ENCODE measurements at places on chromosomes 2 and 18. TPM values are rescaled to one million over a fixed set of nuclear protein-coding genes. Genes with fewer than 3 reads are reported as not detected.

DNA sequence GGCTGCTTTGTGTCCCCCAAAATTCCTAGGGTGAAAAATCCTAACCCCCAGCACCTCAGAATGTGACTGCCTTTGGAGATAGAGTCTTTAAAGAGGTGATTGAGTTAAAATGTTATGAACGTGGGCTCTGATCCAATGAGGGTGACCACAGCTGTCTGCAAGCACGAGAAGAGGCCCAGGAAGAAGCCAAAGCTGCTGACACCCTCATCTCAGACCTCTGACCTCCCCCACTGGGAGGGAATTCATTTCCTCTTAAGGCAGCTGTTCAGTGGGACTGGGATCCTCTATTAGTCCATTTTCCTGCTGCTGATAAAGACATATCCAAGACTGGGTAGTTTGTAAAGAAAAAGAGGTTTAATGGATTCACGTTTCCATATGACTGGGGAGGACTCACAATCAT is 544.4 kb downstream of the DCDC2C start:
- DNase-seq: no peak

DNA sequence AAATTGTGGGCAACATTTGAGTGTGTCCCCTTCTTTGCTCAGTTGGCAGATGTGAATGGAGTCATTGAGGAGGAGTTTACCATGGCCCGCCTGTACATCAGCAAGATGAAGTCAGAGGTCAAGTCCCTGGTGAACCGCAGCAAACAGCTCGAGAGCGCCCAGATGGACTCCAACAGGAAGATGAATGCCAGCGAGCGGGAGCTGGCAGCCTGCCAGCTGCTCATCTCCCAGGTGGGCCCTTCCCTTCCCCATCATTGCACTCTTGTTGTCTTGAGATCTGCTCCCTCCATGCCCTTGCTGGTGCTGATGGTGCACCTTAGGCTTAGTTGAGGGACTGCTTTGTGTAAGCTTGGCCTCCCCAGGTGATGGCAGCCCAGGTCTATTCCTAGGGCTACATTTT is 47.5 kb upstream of the LYPD6B start:
- no peak for DNase-seq

DNA sequence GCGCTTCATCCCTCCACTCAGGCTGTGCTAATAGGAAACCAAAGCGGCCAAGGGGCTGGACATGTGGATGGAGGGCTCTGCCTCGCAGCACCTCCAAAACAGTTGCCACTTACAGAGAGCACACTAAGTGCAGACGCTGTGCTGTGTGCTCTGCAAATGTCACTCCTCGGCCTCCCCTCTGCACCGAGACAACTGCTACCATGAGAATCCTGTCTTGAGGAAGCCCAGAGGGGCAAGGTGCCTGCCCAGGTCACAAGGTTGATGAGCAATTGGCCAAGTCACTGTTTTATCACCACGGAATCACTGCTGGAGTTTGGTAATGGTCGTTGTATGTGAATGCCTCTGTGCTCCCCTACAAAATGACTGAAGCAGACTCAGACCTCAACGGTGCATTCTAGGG is 132.2 kb downstream of the SEPTIN10 start:
- no peak for DNase-seq

- DNase-seq: no peak
These were observed 30.6 kb upstream of the MYCN start for GRCh38 chr2:15909736-15910135.

DNA sequence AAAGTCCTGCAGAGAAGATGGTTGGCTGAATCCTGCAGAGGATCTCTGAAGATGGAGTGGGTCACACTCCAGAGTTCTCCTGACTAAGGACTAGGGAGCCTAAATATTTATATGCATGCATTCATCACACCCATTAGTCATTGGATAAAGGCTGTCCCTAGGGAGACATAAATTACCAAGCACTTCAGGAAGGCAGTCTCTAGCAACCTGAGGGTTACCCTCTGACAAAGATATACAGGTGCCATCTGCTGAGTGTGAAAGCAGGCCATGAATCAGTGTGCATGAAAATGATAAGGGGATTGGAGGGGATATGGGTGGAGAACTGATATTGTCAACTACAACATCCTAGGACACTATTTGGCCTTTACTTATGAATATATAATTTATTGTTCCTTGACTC is 294.8 kb upstream of the DDX18 start:
- DNase-seq: no peak

LHCGR gene
- polyA plus RNA-seq: 0.16 TPM

ALPG gene
- polyA plus RNA-seq: not detected

Measured in muscle of arm (tissue), 14 donors.